NCI-H446 treated with DMSO at 0.1 percent for 48 hours (cell line): ENCODE measurements at places on chromosomes 4 and X.

GRCh38 chr4:119053245-119053644 lies 82.4 kb upstream of the MYOZ2 start:
- DNase-seq, result no peak

- DNase-seq, result no peak
Measured at GRCh38 chrX:19990151-19990555, 708 bp downstream of the BCLAF3 start.

DNA sequence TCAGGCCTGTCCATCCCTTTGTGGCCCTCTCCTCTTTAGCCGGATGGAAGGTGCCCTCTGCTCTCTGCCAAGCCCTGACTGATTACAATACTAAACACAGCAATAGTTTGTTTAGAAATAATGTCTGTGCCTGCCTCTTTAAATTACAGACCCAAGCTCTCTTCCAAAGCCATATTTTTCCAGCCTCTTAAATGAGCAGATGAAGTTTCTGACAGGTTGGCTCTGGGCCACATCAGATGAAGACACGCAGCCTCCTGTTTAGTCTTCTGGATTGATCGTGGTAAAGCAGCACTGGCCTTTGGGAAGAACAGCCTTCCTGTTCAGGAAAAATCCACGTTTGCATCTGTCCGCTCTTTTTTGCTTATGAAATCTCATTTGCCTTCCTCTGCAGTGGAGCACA lies 133.6 kb downstream of the CPE start:
- DNase-seq, result peak; percentile 33

DNA sequence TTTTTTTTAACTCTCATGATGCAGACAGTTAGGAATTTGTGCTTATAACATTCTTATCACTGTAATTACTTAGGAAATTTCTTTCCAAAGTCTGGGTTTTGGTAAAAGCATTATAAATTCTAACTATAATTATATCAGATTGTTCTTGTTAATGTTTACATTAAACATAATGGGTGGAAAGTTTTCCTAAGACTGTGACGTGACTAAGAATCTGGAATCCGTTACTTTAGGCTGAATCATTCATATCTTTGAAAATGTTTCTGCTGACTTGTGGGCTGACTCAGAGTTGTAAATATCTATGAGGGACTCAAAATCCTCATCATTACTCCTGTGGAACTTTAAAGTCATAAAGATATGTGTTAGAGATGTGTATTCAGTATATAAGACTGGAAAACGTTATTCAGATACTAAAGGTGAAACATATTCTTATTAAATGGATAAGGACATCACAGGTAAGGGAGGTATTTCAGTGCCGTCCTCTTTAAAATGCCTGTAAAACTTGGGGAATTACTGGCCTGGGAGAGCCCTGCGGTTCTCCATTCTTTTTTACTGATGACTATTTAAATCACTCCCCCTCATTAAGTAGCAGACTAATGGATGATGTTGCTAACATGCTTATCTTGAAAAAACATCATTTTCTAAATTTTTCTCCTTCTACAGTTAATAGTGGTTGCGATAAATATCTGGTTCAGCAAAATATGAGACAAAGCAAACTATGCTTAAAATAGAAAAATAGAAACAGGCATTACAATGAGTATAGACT lies 159.0 kb downstream of the DCLK2 start:
- DNase-seq, result no peak

DNA sequence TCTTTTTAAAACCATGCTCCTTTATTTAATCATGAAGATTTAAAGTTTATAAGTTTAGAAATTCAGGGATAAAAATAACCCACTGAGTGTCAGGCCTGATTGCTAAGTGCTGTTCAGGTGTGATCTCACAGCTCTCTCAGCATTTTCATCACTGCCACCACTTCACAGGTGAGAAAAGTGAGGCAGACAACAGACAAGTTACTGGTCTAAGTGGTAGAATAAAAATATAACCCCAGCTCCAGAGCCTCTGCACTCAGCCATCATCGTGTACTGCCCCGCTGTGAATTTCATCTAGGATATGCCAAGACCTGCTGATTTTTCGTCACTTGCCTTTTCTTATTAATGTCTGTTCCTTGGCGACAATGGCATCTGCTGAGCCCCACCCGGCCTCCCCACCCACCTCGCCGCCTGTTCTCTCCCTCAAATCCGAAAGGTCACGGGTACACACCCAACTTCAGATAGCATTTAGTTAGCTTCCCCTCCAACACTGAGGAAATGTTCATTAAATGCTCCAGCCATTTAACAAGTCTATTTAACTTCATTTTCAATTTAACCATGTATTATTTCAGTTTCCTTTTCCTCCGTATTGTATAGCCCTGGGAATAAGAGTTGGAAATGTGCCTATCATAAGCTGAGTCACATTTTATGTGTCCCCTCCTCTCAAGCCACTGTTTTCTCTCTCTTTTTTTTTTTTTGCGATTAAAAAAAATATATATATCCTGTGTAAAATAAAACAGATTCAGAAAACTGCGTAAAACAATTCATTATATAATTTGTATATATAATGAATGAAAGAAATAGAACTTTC lies 236.5 kb downstream of the CBR4 start:
- DNase-seq, result no peak

DNA sequence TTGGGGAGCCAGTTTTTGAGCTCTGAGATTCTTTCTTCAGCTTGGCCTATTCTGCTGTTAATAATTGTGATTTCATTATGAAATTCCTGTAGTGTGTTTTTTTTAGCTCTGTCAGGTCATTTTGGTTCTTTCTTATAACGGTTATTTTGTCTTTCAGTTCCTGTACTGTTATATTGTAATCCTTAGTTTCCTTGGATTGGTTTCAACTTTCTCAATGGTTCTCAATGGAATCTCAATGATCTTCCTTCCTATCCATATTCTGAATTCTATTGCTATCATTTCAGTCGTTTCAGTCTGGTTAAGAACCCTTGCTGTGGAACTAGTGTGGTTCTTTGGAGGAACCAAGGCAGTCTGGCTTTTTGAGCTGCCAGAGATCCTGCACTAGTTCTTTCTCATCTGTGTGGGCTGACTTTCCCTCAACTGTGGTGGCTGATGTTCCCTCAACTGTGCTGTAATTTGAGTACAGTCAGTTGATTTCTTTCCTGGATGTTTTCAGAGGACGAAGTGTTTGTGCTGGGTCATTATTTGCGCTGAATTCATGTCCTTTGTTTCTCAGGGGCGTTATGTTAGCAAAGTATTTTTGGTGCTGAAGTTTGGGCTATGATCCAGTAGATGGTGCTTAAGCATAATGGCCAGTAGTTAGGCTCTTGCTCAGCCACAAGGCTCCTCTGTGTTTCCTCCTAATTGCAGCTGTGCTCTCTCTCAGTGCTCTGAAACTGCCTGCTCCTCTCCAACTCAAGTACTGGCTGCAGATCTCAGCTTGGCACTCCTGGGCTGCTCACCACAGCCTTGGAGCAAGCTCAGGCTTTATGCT lies 27.5 kb downstream of the ENPEP start:
- DNase-seq, result no peak

DNA sequence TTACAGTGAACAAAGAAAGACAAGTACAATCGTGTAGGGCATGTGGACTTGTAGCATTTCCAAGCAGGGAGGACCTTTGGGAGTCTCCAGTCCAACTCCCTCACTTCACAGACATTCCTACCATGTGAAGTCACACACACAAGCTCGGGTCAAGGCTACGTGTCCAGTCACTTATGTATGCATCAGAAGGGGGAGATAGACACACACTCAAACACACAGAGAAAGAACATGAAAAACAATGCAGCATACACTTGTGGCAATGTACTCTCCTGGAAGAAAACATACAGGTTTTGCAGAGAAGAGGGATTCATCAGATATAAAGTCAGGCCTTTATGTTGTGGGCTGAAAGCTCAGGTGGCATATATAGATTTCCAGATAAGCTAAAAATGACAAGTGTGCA lies 136.1 kb upstream of the MID1 start:
- DNase-seq, result no peak

- DNase-seq, result no peak
Measured at GRCh38 chr4:13349096-13349495, 135.0 kb downstream of the RAB28 start.

DNA sequence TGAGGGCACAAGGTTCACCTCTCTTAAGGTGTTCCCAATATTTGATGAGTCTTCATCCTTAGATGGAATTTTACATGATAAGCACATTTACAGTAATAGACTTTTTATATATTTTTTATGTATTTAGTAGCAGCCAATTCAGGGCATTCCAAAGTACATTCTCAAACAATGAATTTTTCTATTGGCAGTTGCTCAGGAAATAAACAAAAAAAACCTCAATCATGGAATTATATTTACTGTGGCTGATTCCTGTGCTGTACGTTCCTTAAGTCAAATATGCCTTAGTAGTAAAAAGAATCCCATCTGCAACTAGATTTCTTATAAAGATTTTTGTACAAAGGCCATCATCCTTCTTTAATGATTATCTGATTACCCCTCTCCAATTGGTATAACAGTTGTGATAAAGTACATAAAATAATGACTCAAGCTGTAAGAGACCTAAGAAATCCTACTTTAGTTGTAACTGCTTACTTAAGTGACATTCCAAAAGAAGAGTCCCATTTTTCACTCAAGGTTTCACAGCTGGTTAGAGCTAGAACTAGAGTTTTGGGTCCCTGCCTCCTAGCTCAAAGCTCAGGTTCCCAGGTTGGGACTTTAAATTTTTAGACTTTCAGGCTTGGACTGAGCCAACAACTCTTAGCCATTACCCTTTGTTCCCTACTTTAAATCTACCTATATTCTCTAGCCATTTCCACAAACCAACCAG lies 152.7 kb downstream of the FHIP1A start:
- no peak for DNase-seq

GRCh38 chrX:12975670-12975965 lies 708 bp downstream of the TMSB4X start:
- DNase-seq, result no peak

GRCh38 chr4:118997601-118998000 lies 108.9 kb downstream of the SYNPO2 start:
- DNase-seq, result no peak

GRCh38 chr4:140790171-140790570 lies 34.0 kb upstream of the TBC1D9 start:
- DNase-seq, result no peak
